ENCODE measurements at places on chromosomes 12 and 14.

- peak; percentile 11 for DNase-seq
Measured at GRCh38 chr14:73463411-73463810, 5.1 kb upstream of the NUMB start.

DNA sequence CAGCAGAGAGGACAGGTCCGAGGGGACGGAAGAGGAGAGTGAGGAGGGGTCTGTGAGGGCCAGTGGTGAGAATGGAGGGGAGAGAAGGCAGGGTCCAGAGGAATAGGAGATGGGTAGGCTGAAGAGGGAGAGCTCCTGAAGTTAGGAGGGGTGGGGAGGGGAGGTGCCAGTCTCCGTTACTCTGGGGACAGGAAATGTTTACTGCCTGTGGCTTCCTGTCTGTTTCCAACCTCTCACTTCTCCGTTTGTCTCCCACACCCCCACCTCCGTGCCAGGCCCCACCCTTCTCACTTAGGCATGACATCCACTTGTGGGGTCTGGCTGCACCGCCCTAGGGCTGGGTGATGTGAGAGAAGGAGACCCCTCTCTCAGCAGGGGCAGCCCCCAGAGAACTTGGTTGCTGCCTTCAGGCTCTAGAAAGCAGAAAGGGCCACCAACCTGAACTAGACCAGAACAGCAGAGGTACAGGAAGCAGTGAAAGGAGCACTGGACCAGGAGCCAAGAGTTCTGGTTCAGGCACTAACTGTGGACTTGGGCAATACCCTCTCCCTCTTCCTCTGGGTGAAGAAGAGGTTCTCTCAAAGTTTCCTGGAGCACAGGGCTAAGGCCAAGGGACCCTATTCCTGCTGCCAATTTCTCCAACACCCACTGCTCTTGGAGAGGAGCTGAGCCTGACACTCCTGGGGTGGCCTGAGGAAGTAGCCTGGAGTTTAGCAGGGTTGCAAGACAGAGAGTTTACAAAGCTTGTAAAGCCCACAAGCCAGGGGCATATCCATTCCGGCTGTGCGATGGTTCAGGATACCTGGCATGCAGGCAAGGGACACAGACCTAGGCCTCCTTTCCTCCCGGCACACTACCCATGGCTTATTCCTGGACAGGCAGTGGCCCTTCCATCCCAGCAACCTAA is 5.5 kb downstream of the ITGA5 start:
- DNase-seq, result peak; percentile 75

DNA sequence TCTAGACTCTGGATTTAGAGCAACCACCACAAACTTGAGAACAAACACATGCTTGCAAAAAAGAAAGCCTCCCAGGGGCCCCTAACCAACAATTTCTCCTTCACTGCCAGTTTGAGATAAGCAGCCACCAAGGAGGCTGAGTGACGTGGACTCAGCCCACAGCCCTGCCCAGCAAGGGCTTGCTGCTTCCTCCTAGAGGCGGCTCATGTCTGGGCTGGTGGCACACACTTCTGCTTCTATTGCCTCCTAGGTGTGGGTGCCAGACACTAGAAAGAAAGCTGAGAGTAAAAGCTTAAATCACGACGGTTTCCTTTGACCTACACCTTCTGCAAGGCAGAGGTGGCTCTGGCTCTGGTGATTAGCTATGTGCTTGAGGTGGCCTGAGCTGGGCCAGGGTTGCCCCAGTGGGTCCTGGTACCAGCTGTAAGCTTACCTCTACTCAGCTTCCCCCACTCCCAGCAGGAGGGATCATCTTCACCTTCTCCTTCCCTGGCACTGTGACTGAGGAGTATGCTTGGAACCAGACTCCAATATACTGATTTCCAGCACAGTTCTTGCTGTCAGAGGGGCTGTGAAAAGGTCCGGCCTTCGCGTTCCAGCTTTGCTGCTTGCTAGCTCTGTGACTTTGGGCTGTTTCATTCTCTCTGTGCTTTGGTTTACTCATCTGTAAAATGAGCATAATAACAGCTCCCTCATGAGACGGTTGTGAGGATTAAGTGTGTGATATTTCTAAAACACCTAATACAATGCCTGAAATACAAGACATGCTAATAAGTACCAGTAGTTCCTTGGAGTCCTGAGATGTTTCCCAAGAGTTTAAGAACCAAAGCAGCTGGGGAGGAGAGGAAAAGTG is 89.7 kb upstream of the PARP11 start:
- peak; percentile 58 for DNase-seq

GRCh38 chr12:53575502-53576249 is 50.5 kb downstream of the ATF7 start:
- DNase-seq, result no peak

DNA sequence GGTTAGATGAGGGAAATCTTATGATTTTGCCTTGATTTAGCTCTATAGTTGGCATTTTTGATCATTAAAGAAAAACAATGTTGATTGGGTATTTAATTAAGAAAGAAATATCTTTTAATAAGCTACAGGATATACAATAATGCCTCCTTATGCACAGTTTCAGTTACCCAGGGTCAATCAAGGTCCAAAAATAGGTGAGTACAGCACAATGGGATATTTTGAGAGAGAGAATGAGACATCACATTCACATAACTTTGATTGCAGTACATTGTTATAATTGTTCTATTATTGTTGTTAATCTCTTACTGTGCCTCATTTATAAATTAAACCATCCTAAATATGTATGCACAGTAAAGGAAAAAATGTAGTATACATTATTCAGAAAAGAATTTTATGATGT is 102.2 kb downstream of the MYF5 start:
- DNase-seq, result no peak

GRCh38 chr12:92735131-92735721 is 32.4 kb downstream of the PLEKHG7 start:
- no peak for DNase-seq

Measured in activated naive CD8-positive, alpha-beta T cell treated with anti-CD3 and anti-CD28 coated beads for 36 hours (primary cell).